ENCODE measurements at places on chromosomes 7 and 10.

DNA sequence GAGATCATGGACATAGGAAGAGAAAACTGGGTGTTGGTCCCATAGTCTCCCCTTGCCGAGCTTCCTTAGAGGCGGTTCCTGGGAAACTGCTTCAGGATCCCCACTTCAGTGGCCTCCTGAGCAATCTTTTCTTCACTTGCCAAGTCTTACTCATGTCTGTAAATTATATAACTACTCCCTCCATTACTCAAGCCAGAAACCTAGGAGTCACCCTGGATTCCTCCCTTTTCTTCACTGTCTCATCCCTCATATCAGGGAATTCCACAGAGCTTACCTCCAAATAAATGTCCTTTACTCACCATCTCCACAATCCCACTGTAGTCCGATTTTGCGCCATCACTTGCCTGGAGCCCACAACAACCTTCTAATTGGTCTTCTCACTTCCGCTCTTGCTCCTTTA is 29.1 kb upstream of the TRUB1 start:
- no peak for DNase-seq

- no peak for DNase-seq
Observed at GRCh38 chr10:79159141-79159651, 90.4 kb downstream of the ZMIZ1 start.

- DNase-seq: no peak
Observed at GRCh38 chr7:3087243-3087755, 43.6 kb upstream of the CARD11 start.

DNA sequence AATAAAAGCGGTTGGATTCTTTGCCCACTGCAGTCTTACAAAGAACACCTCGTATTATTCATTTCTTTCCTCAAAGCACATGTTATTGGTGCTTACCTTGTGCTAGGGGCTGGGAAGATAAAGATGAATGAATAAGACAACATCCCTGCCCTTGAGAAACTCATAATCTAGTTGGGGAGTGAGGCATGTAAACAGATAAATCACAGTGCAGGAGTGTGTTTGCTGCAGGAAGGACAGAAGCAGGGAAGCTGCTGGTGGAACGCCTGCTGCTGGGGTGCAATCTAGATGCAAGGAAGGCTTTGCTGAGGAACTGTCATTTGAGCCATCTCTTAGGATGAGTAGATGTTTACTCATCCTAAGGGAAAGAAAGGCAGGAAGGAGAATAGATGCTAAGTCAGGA is 135.6 kb downstream of the TMEM178B start:
- DNase-seq: no peak

DNA sequence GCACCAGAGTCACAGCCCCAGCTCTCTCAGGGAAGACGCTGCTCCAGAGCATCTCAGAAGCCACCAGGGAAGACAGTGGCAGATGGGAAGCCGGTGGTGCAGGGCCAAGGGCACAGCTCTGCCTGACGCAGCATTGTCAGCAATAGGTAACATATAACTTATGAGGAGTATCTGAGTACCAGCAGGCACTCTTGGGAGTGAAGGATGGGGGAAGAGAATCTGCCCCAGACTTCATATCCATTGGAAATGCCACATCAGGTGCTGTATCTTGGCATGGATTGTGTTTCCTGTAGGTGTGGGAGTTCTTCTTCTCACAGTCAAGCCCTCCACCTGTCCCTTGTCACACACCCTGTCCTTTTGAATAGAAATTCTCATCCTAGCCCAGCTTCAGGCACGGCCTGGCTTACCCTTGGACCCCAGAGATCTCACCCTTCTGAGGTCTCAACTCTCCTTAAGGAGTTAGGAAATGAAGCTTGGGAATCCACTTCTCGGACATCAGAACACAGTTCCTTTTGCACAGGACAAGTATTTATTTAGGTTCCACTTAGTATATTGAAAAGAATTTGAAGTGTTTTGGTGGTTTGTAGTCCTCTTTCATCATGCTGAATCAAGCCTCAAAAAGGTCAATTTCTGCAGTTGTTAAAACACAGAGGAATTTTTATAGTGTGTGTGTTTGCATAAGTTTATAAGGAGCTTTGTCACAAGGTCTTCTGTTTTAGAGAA is 9.9 kb downstream of the EPDR1 start:
- DNase-seq: no peak

- DNase-seq: no peak
Observed at GRCh38 chr10:119115926-119116325, 12.0 kb downstream of the DENND10 start.

DNA sequence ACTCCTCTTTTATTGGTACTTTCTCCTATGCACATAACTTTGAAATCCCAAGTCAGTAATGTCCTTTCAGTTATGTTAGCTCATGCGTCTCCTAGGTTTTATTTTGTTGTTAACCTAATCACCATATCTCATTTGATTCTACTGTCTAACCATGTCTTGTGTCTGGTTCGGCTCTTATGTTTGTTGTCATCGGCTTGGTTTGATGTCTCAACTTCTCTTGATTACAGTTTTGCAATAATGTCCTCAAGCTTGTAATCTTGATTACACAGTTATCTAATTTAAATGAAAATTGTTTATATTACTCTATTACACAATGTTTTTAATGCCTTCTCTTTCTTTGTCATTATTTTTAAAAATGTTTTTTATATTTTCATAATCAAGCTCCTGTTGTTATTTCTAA is 35.9 kb upstream of the SEMA3A start:
- DNase-seq: no peak

GRCh38 chr10:61136139-61136538 is 192.2 kb upstream of the RHOBTB1 start:
- no peak for DNase-seq

GRCh38 chr7:138581065-138581464 is 120.1 kb downstream of the SVOPL start:
- DNase-seq: no peak

DNA sequence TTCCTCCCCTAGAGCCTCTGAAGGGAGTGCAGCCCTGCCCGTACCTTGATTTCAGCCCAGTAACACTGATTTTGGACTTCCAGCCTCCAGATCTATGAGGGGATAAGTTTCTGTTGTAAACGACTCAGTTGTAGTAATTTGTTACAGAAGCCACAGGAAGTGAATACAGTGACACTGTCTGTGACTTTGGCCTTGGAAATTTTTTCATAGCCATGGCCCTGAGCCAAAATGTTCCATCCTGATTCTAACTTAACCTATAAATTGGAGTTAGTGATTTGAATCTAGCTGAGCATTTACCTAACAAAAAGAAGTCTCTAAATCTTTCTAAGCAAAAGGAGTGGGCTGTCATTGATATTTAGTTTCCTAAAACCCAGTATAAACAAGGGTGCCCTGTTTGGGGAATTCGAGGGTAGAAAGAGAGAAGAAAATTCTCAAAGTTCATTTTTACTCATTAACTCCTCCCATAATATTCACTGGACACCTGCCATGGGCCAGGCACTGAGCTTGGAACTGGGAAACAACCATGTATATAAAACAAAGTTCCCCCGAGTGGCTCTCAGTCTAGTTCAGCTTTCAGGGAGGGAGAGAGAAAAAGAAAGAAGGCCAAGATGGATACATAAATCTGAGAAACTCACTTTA is 162.3 kb downstream of the SKIDA1 start:
- DNase-seq: no peak

GRCh38 chr10:58662314-58662713 is 149.6 kb downstream of the BICC1 start:
- peak; percentile 83 for DNase-seq

DNA sequence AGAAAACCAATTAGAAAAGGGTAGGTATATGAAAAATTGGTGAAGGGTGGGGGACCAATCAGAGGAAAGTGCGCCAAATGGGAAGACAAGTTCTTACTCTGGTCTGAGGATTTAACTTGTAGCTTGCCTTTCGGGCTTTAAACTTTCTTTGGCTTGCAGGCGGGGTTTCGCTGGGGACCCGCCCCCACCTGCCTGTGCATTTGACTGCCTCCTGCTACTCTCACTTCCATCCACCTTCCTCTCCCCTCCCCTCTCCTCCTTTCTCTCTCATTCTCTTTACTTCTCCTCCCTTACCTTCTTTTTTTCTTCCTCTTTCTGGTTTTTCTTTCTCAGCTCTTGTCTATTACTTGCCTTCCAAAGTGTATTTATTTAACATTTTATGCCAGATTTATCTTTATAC is 278.8 kb downstream of the DNAJB9 start:
- no peak for DNase-seq

GRCh38 chr10:77548671-77549070 is 88.9 kb downstream of the KCNMA1 start:
- DNase-seq: no peak

DNA sequence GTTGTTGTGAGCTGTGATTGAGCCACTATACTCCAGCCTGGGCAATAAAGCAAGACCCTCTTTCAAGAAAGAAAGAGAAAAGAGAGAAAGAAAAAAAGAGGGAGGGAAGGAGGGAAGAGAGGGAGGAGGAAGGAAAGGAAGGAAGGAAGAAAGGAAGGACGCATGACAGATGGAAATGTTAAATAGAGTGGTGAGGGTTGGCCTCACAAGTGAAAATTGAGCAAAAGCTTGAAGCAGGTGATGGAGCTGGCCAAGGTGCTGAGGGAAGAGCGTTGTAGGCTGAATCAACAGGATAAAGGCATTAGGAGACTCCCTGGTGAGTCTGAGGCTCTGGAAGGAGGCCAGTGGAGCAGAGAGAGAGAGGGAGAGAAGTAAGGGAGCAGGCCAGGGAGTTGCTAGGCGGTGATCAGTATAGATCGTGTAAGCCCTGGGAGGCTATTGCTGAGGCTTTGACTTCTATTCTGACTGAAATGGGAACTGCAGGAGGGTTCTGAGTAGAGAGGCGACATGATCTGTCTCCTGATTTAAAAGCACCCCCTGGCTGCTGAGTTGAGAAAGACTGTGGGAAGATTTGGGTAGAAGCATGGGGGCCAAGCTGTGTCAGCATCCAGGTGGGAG is 26.5 kb upstream of the TMEM248 start:
- DNase-seq: peak; percentile 6

DNA sequence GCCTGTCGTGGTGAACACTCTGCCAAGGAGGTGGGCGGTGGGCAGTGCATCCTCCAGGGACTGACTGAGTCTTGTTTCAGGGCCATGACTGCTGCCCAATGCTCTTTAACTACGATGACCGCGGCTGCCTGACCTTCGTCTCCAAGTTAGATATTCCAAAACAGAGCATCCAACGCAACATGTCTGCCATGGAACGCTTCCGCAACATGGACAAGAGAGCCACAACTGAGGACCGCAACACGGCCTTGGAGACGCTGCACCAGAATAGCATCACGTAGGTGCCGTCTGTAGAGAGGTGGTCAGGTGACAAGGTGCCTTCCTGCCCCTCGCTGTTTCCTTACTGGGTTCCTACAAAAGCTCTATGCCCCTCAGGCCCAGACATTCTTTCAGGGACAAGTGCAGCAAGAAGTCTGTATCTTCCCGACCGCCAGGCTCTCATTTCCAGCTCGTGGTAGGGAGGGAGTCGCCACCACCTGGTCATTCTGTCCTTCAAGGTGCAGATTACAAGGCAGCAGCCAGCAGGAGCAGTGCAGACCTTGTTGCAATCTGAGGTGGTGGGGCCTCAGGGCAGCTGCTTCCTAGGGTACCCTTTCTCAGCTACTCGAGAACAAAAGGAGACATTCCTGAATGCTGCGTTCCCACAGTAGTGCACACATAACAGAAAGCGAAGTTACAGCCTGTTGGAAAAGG is 14.9 kb upstream of the ARPC1B start:
- DNase-seq: no peak

- peak; percentile 15 for DNase-seq
Observed at GRCh38 chr7:17239683-17240521, 58.5 kb upstream of the AHR start.

DNA sequence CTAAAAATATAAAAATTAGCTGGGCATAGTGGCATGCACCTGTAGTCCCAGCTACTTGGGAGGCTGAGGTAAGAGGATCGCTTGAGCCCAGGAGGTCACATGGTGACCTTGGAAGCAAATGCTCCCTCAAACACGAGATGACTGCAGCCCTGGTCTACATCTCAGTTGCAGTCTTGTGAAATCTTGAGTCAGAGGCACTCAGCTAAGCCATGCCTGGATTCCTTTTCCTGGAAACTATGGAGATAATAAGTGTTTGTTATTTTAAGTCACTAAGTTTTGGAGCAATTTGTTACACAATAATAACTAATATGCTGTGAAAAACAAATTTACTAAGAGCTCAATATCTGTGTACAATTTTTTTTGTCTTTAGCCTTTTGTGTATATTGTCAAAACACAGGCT is 284.3 kb upstream of the KAT6B start:
- DNase-seq: peak; percentile 41

DNA sequence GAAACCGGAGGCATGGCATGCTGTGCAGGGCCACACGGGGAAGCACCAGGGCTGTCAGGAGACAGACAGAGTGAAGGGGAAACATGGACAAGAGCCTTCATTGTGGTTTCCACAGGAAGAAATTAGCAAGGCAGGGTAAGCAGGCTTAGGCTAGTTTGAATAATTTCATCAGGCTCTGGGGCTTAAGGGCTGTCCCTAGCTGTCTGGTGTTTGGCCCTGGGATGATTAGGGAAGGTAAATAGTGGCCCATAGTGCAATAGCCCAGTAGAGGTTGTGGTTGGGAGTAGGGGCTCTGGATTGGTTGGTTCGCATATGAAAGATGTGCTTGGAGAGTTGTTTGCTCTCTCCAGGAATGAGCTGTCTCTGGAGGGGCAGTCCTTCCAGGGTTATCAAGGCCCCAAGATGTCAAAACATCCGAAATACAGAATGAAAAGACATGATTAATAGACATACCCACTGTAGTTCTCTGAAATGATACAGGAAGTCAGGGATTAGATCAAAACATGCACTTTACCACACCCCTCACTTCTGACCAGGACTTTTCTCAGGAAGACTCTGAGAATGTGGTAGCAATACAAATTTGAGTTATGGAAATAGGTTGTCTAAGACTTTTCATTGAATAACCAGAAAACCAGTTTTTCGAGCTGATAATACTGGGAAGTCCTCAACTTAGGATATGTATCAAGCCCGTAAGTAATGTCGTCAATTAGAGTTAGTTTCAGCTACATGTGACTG is 224.9 kb upstream of the NFE2L3 start:
- DNase-seq: no peak

- no peak for DNase-seq
Observed at GRCh38 chr7:30894866-30895605, 16.6 kb upstream of the AQP1 start.

GRCh38 chr10:33955676-33956075 is 621.2 kb upstream of the NRP1 start:
- DNase-seq: no peak

GRCh38 chr10:50404021-50404773 is 152.9 kb upstream of the ASAH2 start:
- DNase-seq: no peak

- peak; percentile 18 for DNase-seq
Observed at GRCh38 chr10:54800741-54801421, at the start of gene PCDH15. Gene PCDH15, minus strand, starts transcription at chr10:54801231. Its CDS starts 136,969 bp downstream, at chr10:54664262.
